ENCODE measurements at places on chromosomes 16 and 17.

- DNase-seq = no peak
Observed at GRCh38 chr16:56682703-56683397, 580 bp downstream of the MT1X start.

GRCh38 chr17:62648251-62648955 lies 20.9 kb downstream of the MRC2 start:
- DNase-seq = no peak

DNA sequence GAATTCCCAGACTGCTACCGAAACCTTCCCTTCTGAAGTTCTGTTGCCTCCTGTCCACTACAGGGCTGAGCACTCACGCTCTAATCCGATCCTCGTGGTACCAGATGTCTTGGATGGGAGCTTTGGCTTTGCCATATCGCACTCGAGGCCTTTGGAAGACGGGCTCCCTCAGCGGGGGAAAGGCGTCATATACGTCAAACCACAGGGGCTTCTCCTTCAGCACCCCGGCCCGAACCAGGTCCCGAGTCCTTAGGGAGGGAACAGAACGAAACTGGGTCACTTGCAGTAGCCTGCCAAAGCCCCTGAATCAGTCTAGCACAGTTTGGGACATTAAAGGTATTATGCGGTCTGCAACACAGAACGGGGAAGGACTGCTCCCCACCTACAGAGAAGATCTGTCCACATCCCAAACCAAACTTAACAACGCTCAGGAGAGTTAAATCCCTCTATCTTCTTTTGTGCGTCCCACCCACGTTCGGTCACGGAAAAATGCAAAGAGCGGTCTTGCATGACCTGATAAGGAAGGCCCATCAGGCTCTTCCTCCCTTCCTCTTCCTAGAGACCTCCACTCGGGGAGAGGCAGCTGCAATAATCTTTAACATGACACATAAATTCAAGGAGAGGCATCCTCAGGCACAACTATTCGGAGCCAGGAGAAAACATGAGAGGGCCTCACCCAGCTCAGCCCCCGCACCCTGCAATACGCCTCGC lies 526 bp downstream of the MRPS23 start:
- DNase-seq = peak; percentile 4

- peak; percentile 17 for DNase-seq
Observed at GRCh38 chr16:5058476-5058875, 7.3 kb downstream of the C16orf89 start.

- DNase-seq = peak; percentile 54
Observed at GRCh38 chr16:85564277-85565051, 48.7 kb upstream of the GSE1 start.

GRCh38 chr16:69241926-69242325 lies 55.0 kb downstream of the SNTB2 start:
- no peak for DNase-seq

GRCh38 chr17:13729466-13730134 lies 127.9 kb upstream of the HS3ST3A1 start:
- no peak for DNase-seq

DNA sequence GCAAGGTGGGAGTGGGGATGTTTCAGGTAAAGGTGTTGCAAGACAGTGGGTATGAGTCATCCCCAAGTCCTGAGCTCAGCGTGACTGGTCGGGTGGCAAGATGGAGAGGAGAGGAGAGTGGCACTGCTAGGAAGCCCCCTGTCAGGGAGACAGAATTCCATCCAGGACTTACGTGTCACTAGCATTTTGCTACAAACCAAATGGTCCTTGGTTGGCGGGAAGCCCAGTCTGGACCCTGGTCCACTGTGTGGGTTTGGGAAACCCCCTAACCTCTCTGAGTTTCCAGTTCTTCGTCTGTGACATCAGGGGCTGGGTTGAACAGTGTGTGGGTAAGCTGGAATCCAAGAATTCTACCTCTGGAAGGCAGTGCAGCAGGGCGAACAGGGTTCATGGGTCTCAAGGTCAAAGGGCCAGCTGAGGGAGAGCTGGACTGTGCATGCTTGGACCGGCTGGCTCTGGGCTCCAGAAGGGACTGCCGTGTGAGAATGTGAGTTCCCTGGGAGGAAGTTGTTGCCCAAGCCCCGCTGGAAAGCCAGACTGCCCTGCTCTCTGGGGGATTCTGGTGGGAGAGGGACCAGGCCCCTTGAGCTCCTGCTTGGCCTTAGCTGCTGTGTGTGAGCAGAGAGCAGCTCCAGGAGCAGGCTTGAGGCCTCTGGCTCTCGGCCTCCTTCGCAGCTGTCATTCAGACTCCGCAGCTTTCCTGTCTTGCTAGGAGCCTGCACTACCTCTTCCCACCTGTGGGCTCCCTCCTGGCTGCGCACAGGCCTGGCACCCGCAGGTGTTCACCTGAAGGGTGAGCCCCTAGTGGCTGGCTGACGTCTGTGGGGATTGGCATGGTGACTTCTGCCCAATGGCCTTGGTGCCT lies 84.6 kb downstream of the NT5M start:
- peak; percentile 96 for DNase-seq

DNA sequence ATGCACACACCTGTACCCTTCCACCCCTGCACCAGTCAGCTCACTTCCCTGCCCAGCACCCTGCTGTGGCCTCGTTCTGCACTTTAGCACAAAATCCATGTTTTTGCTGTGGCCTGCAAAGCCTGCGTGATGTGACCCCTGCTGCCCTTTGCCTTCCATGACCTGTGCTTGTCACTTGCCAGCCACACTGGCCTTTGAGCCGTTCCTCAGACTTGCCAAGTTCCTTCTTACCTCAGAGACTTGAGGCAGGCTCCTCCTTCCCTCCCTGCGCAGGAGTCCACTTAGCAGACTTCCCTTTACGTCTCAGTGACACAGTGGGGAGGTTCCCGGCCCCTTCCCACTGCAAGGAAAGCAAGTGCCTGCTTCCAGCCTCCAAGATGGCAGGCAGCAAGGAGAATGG lies 134.7 kb downstream of the SNX29 start:
- DNase-seq = no peak

GRCh38 chr17:55200904-55201303 lies 63.9 kb upstream of the HLF start:
- DNase-seq = no peak

- DNase-seq = no peak
Observed at GRCh38 chr16:330741-331140, 21.8 kb downstream of the AXIN1 start.

- no peak for DNase-seq
Observed at GRCh38 chr17:60351012-60351695, 40.8 kb downstream of the USP32 start.

- DNase-seq = peak; percentile 63
Observed at GRCh38 chr16:46607529-46607928, 13.7 kb downstream of the SHCBP1 start.

- no peak for DNase-seq
Observed at GRCh38 chr17:4939546-4939795, 375 bp downstream of the SLC25A11 start.

- no peak for DNase-seq
Observed at GRCh38 chr17:56175299-56175955, 22.2 kb downstream of the ANKFN1 start.

Data from DMS53 (cell line).